ENCODE measurements at places on chromosomes 2 and 18.

- no peak for DNase-seq
These were observed 137.0 kb downstream of the UBE2E3 start for GRCh38 chr2:181117206-181117925.

DNA sequence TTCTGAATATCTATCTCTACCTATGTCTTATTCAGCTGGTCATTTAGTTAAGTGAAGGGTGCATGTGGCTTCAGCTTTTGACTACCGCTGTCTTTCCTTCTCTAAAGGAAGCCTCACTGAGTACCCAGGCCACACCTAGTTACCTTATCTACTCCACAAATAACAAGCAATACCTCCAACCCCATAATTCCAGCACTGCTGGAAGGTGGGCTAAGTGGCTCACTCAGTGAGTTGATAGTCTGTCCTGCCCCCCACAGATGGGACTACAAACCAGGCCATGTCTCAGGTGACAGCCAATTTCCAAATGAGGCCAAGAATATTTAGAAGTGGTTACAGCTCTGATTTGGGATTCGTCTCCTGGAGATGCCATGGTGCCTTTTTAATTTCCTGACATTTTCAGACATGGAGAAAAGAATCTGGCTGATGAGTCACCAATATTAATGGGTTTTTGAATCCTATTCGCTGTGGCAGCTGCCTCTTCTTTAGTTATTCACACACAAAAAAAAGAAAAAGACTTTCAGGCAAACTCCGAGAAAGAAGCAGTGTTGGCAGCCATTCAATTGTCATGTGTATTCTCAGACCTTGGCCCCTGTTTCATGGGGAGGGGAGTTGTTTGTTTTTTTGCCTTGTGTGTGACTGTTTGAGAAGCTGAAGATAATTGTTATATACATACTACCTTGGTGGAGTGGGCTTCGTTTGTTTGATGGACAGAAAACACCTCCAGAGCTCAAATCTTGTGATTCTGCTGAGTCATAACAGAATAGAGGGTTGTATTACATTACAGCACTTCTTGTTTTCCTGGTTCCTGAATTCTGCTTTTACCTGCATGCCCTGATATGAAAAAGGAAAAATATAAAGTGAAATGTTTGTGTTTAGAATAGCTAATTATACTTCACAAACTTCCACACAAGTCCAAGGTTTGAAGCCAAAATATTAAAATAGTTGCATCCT lies 64.2 kb downstream of the SCG2 start:
- DNase-seq: peak; percentile 72

DNA sequence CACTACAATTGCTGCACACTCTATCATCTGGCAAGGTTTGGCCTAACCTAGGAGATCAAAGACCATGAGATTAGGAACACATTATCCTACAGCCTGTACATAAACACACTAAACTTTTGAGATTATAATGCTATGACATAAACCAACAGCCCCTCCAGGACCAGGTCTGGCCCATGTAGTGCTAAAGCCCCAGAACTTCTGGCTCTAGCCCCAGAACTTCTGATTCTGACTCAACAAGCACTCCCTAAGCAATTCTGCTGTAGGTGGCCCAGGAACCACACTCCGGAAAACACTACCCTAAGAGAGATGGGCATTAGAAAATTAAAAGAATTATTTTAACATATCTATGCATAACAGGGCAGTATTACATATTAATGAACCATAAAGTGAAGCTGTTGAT lies 369.5 kb upstream of the LYPD1 start:
- no peak for DNase-seq

- DNase-seq: no peak
These were observed 29.9 kb downstream of the EPB41L3 start for GRCh38 chr18:5513947-5514346.

GRCh38 chr2:20557635-20558034 lies 93.3 kb downstream of the HS1BP3 start:
- DNase-seq: no peak

- no peak for DNase-seq
These were observed 86.4 kb upstream of the SLC35G4 start for GRCh38 chr18:11522992-11523391.

DNA sequence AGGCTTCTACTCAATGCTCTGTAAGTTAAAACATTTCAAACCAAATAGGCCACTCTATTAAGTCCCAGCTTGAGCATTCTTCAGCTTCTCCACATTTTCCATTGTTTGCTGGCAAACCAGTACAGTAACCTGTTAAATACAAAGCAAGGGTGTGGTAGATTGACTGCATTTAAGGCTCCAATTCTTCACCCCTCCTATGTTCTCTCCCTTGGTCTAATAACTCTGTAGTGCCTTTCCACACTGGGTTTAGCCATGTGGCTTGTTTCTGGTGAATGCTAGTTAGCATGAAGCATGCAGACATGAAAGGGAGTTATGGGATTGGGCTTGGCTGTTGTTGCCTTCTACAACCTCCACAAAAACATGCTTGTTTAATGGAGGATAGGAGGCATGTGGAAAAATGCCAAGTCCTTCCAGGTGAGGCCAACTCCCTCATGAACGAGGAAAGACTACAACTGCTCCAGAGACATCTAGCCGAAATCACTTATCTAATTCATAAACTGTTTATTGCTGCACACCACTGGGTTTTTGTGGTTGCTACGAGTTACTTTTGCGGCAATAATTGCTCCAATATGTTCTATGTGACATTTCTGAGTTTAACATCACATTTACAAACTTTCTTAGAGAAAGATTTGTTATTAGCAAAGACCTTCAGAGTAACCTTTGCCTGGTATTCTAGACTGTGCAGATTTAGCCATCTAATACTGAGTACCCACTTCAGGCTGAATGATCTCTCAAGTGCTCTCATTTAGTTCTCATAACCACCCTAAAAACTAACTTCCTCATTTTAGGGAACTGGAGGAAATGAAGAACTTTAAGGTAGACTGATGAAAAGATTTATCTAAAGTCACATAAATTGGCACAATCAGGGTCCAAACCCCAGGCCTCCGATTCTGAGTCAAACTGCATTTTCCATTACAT lies 104.0 kb downstream of the SMAD2 start:
- DNase-seq: no peak

GRCh38 chr2:151358166-151358970 lies 976 bp downstream of the TNFAIP6 start:
- DNase-seq: no peak

- no peak for DNase-seq
These were observed 37.7 kb upstream of the KLF11 start for GRCh38 chr2:10005461-10006235.

DNA sequence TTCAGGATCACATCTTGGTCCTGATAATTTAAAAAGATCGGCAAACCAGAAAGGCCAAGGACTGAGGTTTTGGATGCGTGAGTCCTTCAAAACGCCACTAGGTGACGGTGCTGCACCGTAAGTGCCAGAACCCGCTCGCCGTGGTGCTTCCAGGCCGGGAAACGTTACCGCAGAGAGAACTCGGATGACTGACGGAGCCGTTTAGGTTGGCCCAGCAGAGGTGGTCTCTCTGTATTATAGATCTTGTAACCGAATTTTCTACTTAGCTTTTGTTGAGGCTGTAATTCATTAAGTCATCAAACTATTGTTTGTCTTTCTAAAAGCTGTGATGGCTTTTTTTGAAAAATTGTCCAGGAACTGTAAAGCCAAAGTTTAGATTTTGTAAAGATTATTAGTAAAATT lies 39.8 kb upstream of the ADCYAP1 start:
- no peak for DNase-seq

All from NCI-H2081 treated with DMSO at 0.1 percent for 48 hours (cell line).